SK-N-SH treated with all-trans-retinoic acid at 6 μM for 48 hours (cell line): ENCODE measurements at places on chromosomes 7 and 10.

DNA sequence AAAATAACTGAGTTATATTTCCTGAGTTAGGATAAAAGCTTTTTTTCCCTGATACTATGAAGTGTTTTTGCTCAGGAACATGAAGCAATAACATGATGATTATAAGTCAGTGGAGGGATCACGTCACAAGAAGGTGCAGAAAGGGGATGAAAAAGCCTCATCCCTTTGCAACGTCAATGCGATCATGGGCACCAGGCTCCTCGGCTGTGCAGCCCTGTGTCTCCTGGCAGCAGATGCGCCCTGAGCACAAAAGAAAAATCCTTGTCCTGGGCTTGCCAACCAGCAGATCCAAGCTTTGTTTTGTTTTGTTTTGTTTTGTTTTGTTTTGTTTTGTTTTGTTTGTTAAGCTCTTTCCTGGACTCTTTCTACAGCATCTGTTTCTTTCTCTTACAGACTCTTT, 103.5 kb upstream of the PRSS1 start:
- ATAC-seq, result peak; percentile 82

DNA sequence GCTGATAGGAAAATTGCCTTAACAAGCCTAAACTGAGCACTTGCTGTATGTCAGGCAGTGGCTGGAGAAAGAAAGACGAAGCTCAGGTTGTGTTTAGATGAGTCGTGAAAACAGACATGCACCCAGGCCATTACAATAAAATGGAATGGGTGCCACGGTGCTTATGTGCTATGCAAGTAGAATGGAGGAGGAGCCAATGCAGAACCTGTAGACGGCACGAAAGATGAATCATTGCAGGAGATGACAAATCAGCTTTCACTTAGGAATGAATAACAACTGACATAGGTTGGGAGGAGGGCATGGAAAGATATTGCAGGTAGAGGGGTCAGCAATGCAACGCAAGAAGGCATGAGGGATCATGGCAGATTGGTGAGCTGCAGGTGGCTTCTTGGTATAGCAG, 61.2 kb upstream of the ARHGAP21 start:
- no peak for ATAC-seq

GRCh38 chr10:46314071-46314470, 27.3 kb downstream of the ANTXRL start:
- ATAC-seq, result no peak

GRCh38 chr10:88490231-88490980, 92.7 kb downstream of the RNLS start:
- ATAC-seq, result no peak

- ATAC-seq, result no peak
Observed at GRCh38 chr7:102152672-102153598, 133.7 kb upstream of the SH2B2 start.

- ATAC-seq, result no peak
Observed at GRCh38 chr10:111137007-111137406, 60.2 kb downstream of the ADRA2A start.

DNA sequence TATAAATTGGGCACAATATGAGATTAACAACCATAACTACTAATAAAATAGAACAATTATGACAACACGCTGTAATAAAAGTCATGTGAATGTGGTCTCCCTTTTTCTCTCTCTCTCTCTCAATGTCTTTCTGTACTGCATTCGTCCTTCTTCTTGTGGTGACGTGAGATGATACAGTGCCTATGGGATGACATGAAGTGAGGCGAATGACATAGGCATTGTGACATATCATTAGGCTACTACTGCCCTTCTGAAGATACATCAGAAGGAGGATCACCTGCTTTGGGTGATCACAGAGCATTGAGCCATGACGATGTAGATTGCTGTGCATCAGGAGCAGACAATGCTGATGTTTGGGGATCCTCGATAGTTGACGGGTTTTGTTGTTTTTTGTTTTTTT, 171.6 kb downstream of the HERPUD2 start:
- no peak for ATAC-seq

DNA sequence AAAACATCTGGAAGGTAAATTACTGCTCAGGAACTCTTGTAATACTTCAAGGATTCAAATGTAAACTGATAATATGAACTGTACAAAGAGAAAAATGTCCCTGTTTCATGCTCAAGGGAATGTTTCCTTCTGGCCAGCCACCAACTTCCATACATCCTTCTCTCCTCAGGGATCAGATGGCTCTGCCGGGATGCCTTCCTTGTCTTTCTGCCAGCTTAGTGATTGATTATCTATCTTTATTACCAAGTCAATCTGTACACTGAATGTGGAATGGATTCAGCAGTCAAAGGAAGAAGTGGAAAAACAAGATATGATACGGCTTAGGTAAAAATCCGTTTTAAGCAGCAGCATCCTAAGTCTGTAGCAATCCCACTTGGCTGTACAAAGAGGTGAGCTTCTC, 178.3 kb downstream of the PTN start:
- no peak for ATAC-seq

GRCh38 chr10:11319990-11320602, 291.4 kb downstream of the USP6NL start:
- no peak for ATAC-seq
